ENCODE measurements at places on chromosomes 2 and 18. TPM values are rescaled to one million over a fixed set of nuclear protein-coding genes. Genes with fewer than 3 reads are reported as not detected.

- no peak for DNase-seq
Observed at GRCh38 chr2:65397122-65397521, 35.3 kb downstream of the SPRED2 start.

ERBB4 gene
- total RNA-seq: 152 TPM

- DNase-seq: no peak
Observed at GRCh38 chr2:226981791-226982326, 146.0 kb downstream of the RHBDD1 start.

DNA sequence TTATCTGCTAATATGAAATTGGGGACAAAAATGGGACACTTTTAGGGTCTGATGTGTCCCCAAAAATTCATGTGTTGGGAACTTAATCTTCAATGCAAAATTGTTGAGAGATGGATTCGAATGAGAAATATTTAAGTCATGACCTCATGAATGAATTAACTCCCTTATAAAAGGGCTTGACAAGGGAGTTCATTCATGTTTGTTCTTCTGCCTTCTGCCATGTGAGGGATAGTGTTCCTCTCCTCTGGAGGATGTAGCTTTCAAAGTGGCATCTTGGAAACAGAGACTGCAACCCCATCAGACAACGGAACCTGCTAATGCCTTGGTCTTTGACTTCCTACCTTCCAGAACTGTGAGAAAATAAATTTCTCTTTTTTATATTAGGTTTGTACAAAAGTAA lies 89.2 kb upstream of the LINC00305 start:
- DNase-seq: no peak

C18orf54 gene
- total RNA-seq: 3.1 TPM

All from kidney (tissue), 22 donors.